ENCODE measurements at places on chromosomes 7 and 10. TPM values are rescaled to one million over a fixed set of nuclear protein-coding genes. Genes with fewer than 3 reads are reported as not detected.

DNA sequence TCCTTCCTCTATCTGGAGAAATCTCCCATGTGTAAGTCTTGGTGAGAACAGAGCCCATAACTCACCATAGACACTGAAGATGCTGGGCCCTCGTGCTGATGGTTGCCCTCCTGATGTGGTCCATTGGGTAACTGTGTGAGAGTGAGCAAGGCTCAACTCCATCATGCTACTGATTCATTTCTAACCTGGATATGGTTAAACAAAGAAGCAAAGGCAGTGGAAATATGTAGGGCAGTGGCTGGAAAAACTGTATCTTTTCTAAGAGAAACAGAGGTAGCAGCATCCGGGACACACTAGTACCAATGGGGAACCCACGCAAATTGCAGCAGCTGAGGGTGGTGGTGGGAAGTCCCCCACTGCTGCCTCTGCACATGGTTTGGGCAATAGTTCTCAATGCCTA, 221.7 kb downstream of the KLF6 start:
- no peak for DNase-seq

GRCh38 chr10:15333909-15334649, 37.0 kb downstream of the FAM171A1 start:
- peak; percentile 89 for DNase-seq

Gene A1CF
- not detected for polyA plus RNA-seq

Gene NRF1
- polyA plus RNA-seq: 11.4 TPM

DNA sequence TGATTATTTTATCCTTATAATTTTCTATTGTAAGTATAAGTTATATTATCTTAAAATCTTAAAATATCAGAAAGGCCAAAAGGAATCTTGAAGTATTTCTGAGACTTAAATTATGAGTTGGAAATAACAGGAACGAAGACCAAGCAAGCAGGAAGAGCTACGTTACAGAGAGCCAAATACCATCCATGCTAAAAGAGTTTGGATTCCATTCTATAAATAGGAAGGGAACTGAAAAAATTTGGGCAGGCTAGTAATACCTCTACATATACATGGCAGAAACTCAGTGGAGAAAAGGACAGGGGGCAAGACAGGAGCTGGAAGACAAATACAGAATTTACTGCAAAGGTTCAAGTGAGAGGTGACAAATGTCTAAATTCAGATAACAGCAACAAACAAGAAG, 16.7 kb downstream of the ITGB1 start:
- DNase-seq: no peak

Measured in IMR-90 (cell line).